ENCODE measurements at places on chromosomes 3 and 15.

DNA sequence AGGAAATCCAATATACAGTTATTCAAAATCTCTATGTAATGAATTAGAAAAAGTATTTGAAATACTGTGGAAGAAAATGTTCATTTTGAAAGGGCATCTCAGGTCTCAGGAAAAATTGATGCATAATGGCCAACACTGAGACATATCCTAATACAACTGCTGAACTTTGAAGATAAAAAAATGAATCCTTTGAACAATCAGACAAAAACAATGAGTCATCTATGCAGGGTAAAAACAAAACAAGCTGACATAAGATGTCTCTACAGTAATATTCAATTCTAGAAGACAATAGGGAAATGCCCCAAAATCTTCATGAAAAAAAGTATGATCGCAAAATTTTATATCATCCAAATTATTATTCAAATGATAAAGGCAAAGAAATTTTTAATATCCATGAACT lies 34.0 kb upstream of the ZNF280D start:
- no peak overlapping the region for H3K27ac ChIP-seq
- peaks cover 2% of the 10 kb centered on the region for H3K27me3 ChIP-seq
- no peak overlapping the region for H3K4me3 ChIP-seq
- no peak for DNase-seq
- peaks cover 25% of the 10 kb centered on the region for H3K4me1 ChIP-seq

DNA sequence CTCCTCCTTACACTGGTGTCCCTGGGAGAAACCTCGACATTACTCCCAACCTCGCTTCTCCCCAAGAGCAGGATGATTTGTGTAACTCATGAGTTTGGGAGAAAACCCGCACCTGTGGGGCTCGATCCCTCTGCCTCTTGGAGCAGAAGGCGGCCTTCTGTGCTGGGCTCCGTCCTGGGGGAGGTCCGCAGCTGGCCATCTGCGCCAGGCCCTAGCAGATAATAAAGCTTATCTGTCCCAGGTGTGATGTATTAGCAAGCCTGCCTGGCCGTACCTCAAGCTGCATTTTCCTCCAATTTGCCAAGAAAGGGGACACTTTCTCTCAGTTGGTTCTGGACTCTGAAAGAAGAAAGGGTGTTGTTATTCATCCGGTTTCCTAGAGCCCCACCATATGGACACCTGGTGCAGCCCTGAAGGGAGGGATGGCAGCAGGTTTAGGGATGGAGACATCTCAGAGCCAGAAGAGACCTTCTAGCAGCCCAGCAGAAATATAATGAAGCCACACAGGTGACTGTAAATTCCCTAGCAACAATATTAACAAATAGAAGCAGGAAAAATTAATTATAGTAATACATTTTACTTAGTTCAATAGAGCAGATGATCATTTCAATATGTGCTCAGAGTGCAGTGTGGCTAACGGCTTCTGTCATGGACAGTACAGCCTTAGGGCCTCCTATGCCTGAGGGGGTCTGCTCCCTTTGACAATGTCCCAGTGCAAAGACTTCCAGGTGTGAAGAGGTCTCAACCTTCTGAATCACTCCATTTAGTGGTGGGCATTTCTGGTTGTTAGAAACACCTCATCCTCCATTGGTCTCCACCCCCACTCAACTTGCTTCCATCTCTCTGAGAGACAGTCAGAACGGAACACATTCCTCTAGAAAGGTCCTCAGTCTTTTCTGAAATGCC lies 94.8 kb downstream of the CPN2 start:
- DNase-seq = peak; percentile 14
- H3K4me1 ChIP-seq = peaks cover 38% of the 10 kb centered on the region

DNA sequence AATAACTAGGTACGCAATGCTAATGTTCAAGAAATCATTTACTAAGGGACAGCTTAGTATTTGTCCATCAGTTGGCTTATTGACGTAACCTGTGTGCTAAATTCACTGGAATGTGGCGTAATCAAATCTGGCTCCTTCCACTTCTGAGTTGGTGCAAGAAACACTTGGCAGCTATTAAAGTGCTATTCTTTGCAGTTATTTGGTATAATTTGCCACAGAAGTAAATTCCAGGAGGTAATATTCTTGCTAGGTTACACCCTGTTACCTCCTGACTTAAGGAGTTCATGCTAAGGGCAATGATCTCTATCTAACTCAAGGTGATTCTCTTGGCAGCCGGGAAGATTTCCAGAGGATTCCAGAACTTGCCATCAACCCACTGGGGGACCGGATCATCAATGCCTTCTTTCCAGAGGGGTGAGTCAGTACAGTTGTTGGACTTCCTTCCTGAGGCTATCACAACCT lies 25.5 kb downstream of the CHP1 start:
- no peak overlapping the region for H3K27ac ChIP-seq
- no peaks in the 10 kb centered on the region for H3K27me3 ChIP-seq
- H3K4me1 ChIP-seq = no peaks in the 10 kb centered on the region
- no peak for DNase-seq

DNA sequence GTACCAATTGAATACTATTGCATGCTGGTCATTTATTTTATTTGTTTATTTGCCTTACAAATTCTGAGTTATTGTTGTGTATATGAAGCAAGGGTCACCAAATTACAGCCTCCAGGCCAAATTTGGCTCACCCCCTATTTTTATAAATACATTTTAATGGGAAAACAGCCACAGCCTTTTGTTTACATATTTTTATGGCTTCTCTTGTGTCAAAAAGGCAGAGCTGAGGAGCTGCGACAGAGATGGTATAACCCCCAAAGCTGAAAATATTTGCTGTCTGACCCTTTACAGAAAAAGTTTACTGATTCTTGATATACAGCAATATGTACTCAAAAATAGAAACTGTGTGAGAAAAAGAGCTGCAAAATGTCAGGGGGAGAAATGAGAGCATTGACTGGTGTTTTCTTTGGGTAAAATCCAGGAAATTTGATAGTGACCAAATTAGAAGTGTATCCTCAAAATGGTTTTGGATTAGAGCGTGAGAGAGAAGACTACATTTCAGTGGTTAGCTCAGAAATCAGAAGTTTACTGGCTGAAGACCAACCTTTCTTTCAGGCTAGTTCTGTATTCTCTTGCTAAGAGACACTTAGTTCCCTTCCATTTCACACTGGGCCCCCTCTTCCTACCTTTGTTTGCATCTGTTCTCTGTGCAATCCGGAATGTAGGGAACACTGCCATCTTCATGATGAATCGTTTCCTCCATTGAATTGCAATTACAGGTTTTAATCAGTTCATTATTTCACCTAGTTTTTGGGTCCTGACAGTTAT lies 757.8 kb downstream of the AGBL1 start:
- no peak overlapping the region for H3K27ac ChIP-seq
- DNase-seq = no peak
- H3K27me3 ChIP-seq = no peaks in the 10 kb centered on the region
- no peaks in the 10 kb centered on the region for H3K4me1 ChIP-seq
- no peak overlapping the region for H3K4me3 ChIP-seq

- no peak for DNase-seq
- H3K36me3 ChIP-seq = no peaks in the 10 kb centered on the region
- H3K27ac ChIP-seq = no peak overlapping the region
- H3K27me3 ChIP-seq = no peaks in the 10 kb centered on the region
- H3K4me3 ChIP-seq = no peak overlapping the region
These were observed 217.8 kb upstream of the EOMES start for GRCh38 chr3:27939940-27940339.

- H3K4me1 ChIP-seq = no peaks in the 10 kb centered on the region
- peaks cover 2% of the 10 kb centered on the region for H3K27me3 ChIP-seq
- H3K27ac ChIP-seq = no peak overlapping the region
These were observed 138.6 kb downstream of the GAP43 start for GRCh38 chr3:115761927-115762305.

GRCh38 chr3:45355351-45355750 lies 33.0 kb upstream of the LARS2 start:
- no peak overlapping the region for H3K27ac ChIP-seq
- H3K27me3 ChIP-seq = peaks cover 37% of the 10 kb centered on the region
- H3K4me3 ChIP-seq = no peak overlapping the region
- H3K36me3 ChIP-seq = no peaks in the 10 kb centered on the region
- no peaks in the 10 kb centered on the region for H3K4me1 ChIP-seq
- no peak for DNase-seq

DNA sequence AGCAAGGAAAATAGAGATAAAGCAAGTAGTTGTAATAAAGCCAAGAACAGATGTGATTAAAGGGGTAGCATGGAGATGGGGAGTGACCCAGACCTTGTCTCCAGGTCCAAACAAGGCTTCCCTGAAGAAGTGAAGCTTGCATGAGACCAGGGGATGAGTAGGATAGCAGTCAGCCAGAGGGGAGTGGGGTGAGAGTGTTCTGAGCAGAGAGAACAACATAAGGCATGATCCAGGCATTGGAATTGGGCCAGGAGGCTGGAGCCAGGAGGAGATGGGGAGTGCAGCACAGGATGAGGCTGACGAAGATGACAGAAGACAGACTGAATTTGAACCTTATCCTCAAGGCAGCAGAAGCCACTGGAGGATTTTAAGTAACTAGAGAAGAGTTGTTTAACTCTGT lies 7.2 kb downstream of the TMOD2 start:
- H3K27me3 ChIP-seq = peaks cover 8% of the 10 kb centered on the region
- no peak overlapping the region for H3K4me3 ChIP-seq
- H3K27ac ChIP-seq = no peak overlapping the region
- no peaks in the 10 kb centered on the region for H3K36me3 ChIP-seq
- DNase-seq = no peak
- peaks cover 8% of the 10 kb centered on the region for H3K4me1 ChIP-seq

- peaks cover 20% of the 10 kb centered on the region for H3K27me3 ChIP-seq
- no peak overlapping the region for H3K4me3 ChIP-seq
- H3K4me1 ChIP-seq = peaks cover 14% of the 10 kb centered on the region
These were observed 4.5 kb downstream of the THBS1 start for GRCh38 chr15:39585389-39585841.

DNA sequence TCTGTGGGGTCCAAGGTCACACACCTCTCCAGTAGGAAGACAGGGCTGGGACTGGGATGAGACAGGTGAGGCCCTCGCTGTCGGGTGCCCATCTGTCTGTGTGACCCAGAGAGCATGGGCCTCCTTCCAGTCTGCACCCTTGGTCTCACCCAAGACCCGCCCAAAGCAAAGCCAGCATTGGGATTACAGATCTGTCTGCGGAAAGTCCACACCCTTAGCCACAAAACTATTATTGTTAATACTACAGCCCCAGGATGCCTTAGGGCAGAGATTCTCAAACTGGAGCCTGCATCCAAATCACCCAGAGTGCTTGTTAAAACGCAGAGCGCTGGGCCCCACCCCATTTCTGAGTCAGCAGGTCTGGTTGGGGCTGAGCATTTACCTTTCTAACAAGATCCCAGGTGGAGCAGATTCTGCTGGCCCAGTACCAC lies 58.5 kb upstream of the ZNF148 start:
- H3K27me3 ChIP-seq = peaks cover 3% of the 10 kb centered on the region
- H3K4me3 ChIP-seq = no peak overlapping the region
- H3K36me3 ChIP-seq = no peaks in the 10 kb centered on the region
- no peak for DNase-seq

GRCh38 chr3:29731050-29731449 lies 450.2 kb downstream of the RBMS3 start:
- H3K36me3 ChIP-seq = no peaks in the 10 kb centered on the region
- no peaks in the 10 kb centered on the region for H3K27me3 ChIP-seq
- no peaks in the 10 kb centered on the region for H3K4me1 ChIP-seq
- DNase-seq = no peak

DNA sequence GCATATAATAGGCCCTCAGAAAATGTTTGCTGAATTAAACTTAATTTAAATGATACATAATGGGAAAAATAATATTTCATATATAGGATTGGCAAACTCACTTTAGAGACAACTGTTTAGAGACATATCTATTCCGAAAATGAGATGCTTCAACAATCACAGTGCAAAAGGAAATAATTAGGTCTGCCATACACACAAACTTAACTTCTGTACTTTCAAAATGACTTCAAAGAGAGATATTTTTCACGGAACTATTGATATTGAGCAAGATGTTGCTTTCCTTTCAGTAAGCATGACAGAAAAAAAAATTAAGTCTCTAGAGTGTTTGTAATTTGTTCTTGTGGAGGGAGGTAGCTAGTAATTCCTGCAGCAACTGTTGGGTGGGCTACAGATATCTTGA lies 769.5 kb downstream of the TUSC7 start:
- no peaks in the 10 kb centered on the region for H3K4me1 ChIP-seq
- no peak overlapping the region for H3K4me3 ChIP-seq
- no peaks in the 10 kb centered on the region for H3K36me3 ChIP-seq
- no peak for DNase-seq

GRCh38 chr3:190585805-190586630 lies 72.1 kb downstream of the IL1RAP start:
- H3K27me3 ChIP-seq = no peaks in the 10 kb centered on the region
- peaks cover 26% of the 10 kb centered on the region for H3K36me3 ChIP-seq
- DNase-seq = peak; percentile 58
- peak overlapping the region; percentile 87 for H3K27ac ChIP-seq
- peaks cover 49% of the 10 kb centered on the region for H3K4me1 ChIP-seq
- peak overlapping the region; percentile 35 for H3K4me3 ChIP-seq

DNA sequence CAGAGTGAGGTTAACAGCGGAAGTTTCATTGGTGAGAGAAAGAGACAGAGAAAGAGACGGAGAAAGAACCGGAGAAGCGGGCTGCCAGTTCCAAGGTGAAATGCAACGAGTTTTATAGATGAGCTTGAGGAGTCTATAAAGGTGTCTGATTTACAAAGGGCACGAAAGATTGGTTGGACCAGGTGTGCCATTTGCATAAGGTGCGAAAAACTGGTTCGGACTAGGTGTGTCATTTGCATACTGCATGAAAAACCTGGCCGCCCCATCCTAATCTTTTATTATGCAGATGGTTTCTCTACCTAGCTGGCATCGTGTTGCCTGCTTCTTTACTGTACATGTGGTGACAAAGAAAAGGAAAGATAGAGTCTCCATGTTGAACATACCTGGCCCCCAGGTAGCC lies 253.8 kb upstream of the IGF1R start:
- no peak for DNase-seq
- H3K36me3 ChIP-seq = no peaks in the 10 kb centered on the region
- H3K4me1 ChIP-seq = no peaks in the 10 kb centered on the region
- H3K27me3 ChIP-seq = no peaks in the 10 kb centered on the region
- no peak overlapping the region for H3K27ac ChIP-seq

GRCh38 chr3:193743702-193744047 lies 150.7 kb downstream of the OPA1 start:
- H3K4me3 ChIP-seq = no peak overlapping the region
- H3K36me3 ChIP-seq = no peaks in the 10 kb centered on the region
- H3K27ac ChIP-seq = no peak overlapping the region
- H3K4me1 ChIP-seq = peaks cover 8% of the 10 kb centered on the region
- peaks cover 34% of the 10 kb centered on the region for H3K27me3 ChIP-seq

DNA sequence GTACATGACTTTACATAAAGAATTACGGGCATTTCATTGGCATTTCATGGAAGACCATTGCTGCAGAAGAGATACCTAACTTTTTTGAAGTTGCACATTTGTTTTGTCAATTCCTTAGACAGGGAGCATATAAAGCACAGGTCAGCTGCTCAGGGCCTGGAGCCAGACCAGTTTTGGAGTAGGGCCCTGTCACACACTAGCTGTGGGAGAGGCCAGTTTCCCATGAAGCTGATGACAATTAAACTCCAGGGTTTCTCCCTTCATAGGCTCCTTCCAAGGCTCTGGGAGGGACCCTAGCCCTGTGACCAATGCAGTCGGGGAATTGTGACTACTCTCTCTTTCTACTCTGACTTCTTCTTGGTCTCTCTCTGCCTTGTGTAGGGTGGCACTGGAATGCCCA lies 107.3 kb upstream of the SELENOK start:
- no peak overlapping the region for H3K4me3 ChIP-seq
- no peak overlapping the region for H3K27ac ChIP-seq
- peaks cover 1% of the 10 kb centered on the region for H3K27me3 ChIP-seq
- DNase-seq = no peak
- H3K4me1 ChIP-seq = no peaks in the 10 kb centered on the region
- no peaks in the 10 kb centered on the region for H3K36me3 ChIP-seq

GRCh38 chr3:126106336-126107202 lies 22.6 kb upstream of the SLC41A3 start:
- no peaks in the 10 kb centered on the region for H3K36me3 ChIP-seq
- peak; percentile 10 for DNase-seq
- H3K27me3 ChIP-seq = no peaks in the 10 kb centered on the region
- H3K4me3 ChIP-seq = no peak overlapping the region
